ENCODE measurements at places on chromosomes 1 and 21.

- DNase-seq: no peak
These were observed 36.6 kb downstream of the TMEM50B start for GRCh38 chr21:33443194-33443593.

DNA sequence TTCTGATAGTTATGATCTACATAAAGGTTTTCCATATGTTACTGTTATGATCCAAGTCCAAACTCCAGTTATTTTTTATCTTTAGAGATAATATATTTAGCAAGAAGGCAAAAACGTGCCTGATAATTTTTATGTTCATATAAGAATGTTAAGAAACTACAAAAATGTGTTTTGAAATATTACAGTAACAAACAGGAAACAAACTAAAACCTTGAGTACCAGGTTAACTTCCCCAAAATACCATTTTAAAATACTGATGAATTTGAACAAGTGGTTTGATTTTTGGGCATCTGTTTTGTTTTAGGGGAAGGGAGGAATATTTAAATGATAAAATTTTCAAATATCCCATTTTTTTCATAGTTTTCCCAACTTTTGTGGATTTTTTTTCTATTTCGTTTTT lies 124.8 kb downstream of the NR5A2 start:
- no peak for DNase-seq

- DNase-seq: no peak
These were observed 543.6 kb upstream of the B3GALT2 start for GRCh38 chr1:193730017-193730416.

DNA sequence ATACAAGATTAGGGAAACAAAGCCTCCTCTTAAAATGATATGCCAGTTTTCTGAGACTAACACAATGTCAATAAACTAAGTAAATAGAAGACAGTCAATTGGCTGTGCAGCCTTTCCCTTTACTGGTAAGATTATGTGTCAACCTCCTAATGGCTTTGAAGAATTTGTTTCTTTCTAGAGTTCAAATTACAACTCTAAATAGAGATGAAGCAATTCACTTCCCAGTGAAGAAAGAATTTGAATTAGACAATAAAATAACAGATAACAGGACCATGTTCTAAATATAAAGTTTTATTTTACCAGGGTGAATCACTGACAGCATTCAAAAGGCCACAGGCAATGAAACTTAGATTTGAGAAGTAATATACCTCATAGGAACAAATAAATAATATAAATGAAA lies 680.3 kb downstream of the PLA2G4A start:
- DNase-seq: no peak

GRCh38 chr1:227317011-227317451 lies 1.3 kb downstream of the CDC42BPA start:
- no peak for DNase-seq

- DNase-seq: no peak
These were observed 59.7 kb downstream of the NTPCR start for GRCh38 chr1:233010146-233010545.

GRCh38 chr1:61459345-61459744 lies 265.6 kb downstream of the TM2D1 start:
- DNase-seq: no peak

DNA sequence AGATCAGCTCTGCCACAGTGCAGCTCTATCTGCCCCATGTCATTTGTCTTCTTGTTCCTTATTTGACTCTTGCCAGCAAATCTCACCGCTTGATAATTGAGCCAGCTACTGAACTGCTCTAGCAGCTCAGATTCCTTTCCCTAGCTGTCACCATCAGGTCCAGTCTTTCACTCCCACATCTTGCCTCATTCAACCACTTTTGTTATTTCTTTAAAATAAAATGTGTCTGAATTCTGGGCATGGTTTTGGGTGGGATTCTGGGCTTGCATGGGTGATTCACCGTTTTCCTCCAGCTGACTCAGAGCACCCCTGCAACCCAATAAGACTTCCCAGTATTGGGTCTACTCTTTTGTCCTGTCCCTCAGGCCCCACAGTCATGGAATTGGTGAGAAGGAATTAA lies 215.7 kb downstream of the DSCAM start:
- peak; percentile 9 for DNase-seq

GRCh38 chr1:204108312-204109141 lies 35.6 kb downstream of the SOX13 start:
- no peak for DNase-seq

DNA sequence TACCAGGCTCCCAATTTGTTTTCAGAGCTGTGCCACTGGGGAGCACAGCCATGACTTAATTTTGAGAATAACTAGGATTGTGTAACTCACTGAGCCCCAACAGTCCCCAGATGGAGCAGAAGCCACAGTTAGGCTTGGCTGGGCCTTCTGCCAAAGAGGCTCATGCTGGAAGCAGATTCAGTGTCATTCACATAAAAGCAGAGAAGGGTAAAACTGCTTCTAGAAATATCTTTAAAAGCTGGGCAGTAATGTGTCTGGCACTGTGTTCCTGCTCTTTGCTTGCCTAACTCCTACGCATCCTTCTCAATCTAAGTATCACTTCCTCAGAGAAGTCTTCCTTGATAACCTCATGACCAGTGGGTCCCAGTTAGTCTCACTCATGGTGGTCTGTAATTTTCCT lies 20.3 kb downstream of the STK40 start:
- DNase-seq: no peak

- no peak for DNase-seq
These were observed 2.0 kb upstream of the SYDE2 start for GRCh38 chr1:85202864-85203255.

GRCh38 chr1:246351721-246352120 lies 155.4 kb downstream of the SMYD3 start:
- no peak for DNase-seq

- DNase-seq: no peak
These were observed 15.9 kb upstream of the EDN2 start for GRCh38 chr1:41500378-41500777.

- no peak for DNase-seq
These were observed 54.3 kb upstream of the ASB17 start for GRCh38 chr1:75986478-75986877.

DNA sequence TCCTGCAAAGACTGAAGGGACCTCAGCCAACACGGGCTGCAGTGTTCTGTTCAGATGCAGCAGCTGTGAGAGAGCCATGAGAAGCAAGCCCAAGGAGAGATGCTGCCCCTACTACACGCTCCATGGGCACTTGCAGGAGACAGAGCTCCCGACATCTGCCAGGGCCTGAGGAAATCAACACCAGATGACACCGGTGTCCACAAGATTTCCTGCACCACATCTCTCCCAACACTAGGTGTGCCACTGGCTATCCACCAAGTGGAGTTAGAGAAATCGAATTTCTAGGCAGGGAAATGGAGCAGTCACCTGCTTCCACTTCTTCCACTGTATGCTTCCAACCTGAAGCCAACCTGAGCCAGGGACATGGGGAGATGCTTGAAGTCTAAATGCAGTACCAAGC lies 445.3 kb downstream of the RWDD3 start:
- DNase-seq: no peak

GRCh38 chr1:53892911-53893310 lies 1.1 kb upstream of the DIO1 start:
- DNase-seq: no peak

- no peak for DNase-seq
These were observed 180.6 kb downstream of the PAPPA2 start for GRCh38 chr1:176643536-176643935.

- DNase-seq: no peak
These were observed 354.3 kb downstream of the TGFB2 start for GRCh38 chr1:218699421-218699820.

DNA sequence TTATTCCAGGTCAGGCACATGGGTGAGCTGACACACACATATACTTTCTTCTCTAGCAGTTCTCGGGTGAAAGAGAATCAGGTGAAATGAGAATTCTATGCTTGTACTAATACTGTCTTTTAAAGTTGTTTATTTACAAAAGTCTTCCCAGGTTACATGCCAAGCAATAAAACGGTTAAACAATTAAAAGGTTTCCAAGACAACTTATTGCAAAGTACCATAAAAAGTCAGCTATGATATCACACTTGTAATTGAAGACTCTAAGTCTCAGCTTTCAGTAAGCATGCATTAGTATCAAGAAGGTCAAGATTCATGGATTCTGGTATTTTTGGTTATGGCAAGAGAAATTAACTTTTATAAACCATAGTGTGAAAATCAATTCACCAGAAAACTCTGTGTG lies 171.4 kb downstream of the PDE4B start:
- no peak for DNase-seq

GRCh38 chr1:50666849-50667248 lies 243.6 kb upstream of the DMRTA2 start:
- DNase-seq: no peak

DNA sequence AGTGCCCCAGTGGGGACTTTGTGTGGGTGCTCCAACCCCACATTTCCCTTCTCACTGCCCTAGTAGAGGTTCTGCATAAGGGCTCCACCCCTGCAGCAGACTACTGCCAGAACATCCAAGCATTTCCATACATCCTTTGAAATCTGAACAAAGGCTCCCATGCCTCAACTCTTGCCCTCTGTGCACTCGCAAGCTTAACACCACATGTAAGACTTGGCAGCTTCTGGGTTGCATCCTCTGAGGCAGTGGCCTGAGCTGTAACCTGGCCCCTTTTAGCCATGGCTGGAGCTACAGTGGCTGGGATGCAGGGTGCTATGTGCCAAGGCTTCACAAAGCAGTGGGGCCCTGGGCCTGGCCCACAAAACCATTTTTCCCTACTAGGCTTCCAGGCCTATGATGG lies 128.9 kb downstream of the TYW3 start:
- no peak for DNase-seq

DNA sequence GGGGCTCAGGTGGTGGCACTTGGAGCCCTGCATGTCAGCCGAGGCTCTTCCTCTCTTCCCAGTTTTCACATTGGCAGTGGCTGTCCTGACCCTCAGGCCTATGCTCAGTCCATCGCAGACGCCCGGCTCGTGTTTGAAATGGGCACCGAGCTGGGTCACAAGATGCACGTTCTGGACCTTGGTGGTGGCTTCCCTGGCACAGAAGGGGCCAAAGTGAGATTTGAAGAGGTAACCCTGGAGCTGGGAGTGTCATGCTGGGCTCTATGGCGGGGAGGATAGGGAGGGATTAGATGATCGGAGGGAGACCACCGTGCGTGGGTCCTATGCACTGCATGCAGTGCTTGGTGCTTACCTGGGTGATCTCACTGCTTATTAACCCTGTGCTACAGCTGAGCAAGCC lies 13.5 kb downstream of the AZIN2 start:
- DNase-seq: no peak

DNA sequence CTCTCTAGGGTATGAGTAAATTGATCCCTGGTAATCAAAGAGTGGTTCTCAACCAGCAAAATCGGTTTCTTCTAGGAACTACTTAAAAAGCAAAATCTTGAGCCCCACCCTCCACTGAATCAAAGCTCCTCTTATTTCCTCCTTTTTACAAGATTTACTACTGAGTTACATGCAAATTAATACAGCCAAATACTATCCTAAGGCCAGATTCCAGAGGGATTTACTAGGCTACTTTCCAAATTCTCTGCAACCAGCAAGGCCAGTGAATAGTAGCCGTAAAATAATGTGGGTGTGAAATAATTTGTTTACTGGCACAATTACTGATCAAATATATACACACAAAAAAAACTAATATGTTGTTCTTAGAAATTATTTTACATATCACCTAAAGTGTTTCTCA lies 1583.8 kb downstream of the NCAM2 start:
- DNase-seq: no peak

GRCh38 chr21:41366522-41367151 lies 4.8 kb downstream of the MX2 start:
- no peak for DNase-seq

DNA sequence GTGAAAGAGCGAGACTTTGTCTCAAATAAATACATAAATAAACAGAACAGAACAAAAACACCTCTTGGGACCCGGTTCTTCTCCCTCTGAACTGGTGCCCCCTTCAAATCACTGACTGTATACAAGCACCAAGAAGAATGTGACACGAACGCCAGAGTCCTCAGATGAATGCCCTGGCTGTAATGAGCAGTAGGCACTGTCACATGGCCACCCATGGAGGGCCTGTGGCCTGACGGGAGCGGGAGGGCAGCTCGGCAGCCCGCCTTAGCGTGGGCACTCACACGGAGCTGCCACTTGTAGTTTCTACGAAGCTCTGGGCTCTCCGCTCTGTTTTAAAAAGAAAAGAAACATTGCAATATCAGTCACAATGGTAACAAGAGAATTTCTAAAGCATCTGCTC lies 146.0 kb downstream of the PEX14 start:
- DNase-seq: no peak

GRCh38 chr1:97089173-97089572 lies 367.6 kb downstream of the PTBP2 start:
- no peak for DNase-seq

- DNase-seq: peak; percentile 12
These were observed 121.8 kb downstream of the HFM1 start for GRCh38 chr1:91282695-91283420.

- DNase-seq: peak; percentile 13
These were observed 2.1 kb upstream of the PEX10 start for GRCh38 chr1:2414297-2414958.

DNA sequence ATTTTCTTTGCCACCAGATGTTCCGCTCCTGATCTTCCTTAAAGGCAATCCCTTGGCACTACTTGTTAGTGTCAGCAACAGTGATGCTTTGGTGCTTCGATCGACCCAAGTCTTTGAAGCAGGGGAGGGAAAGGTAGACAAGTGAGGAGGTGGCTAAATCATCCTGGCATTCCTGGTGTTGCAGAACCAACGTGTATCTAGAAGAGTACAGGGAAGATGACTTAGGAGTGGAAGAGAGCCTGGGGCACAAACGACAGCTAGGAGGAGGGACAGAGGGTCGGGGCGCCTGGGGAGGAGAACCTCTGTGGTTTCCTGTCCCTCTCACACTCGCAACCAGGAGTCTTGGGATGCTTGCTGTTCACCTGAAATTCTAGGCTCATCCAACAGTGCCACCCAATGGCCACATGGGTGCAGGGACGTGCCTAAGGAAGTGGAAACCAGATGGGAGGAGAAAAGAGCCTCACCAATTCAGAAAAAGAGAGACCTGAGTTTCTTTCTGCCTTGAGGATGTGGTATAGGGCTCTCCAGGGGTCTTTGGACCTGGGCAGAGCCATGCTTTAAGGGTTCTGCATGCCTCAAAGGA lies 9.5 kb upstream of the KCNA2 start:
- peak; percentile 15 for DNase-seq

- DNase-seq: no peak
These were observed 10.2 kb downstream of the USP16 start for GRCh38 chr21:29034678-29035077.

GRCh38 chr1:30345491-30346130 lies 377.8 kb downstream of the MATN1 start:
- DNase-seq: no peak

DNA sequence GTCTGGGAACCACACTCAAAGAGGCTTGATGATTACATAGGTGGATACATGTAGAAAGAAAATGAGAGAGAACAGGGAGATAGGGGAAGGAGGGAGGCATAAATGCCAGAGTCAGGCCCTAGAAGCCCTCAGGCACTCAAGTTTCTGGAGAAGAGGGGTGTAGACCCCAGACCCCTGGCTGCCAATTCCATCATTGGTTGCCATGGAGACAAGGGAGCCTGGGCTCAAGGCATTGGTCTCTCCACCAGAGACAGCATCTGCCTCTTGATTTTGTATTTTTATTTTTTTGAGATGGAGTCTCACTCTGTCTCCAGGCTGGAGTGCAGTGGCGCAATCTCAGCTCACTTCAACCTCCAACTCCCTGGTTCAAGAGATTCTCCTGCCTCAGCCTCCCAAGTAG lies 114.3 kb upstream of the GRIK3 start:
- no peak for DNase-seq
